ENCODE measurements at places on chromosomes 6 and 20.

DNA sequence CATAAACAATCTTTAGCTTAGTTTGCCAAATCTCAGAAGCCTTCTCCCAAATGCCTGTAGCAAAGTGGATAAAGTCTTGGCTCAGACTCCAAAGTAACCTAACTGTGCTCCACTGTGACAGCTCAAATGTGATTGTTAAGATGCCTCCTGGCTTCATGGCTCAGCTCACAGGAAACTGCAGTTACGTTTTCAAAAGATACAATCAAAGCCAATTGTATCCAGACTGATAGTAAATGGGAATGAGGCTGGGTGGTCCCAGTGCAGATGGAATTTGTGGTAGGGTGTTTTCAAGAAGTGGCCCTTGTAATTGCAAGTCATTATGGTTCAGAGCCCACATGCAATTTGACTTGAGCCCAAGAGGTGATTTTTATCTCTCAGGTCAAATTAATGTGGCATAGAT is 151.2 kb upstream of the TAB2 start:
- no peak for DNase-seq

GRCh38 chr20:57811374-57812020 is 101.7 kb upstream of the PMEPA1 start:
- DNase-seq = no peak

GRCh38 chr20:14375416-14375985 is 38.1 kb upstream of the FLRT3 start:
- DNase-seq = no peak

- DNase-seq = no peak
Observed at GRCh38 chr20:43046966-43047365, 142.7 kb downstream of the PTPRT start.

DNA sequence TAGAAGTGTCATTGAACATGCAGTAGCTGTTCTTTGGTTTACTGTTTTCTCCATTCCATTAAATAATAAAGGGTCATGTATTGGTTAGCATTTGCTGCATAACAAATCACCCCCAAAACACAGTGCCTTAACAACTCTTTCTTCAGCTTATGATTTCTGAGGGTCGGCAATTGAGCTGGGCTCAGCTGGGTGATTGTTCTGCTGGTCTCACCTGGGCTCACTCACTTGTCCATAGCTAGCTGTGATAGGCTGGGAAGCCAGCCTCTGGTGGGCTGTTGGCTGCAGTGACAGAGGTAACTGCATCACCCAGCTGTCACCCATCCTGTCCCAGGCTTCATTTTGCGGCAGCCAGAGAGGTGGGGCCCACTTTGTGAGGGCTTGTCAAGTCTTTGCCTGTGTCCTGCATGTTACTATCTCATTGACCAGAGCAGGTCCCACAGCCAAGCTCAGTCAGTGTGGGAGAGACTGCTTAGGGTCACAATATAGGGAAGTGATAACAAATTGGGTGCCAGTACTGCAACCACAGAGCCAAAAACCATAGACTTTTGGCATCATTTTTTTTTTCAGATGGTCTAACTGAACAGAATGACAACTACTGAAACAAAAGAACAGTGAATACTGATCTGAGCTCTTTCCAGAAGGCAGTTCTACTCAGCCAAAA is 76.9 kb downstream of the SYNDIG1 start:
- DNase-seq = no peak

GRCh38 chr6:22437665-22438064 is 131.7 kb upstream of the HDGFL1 start:
- DNase-seq = no peak

- no peak for DNase-seq
Observed at GRCh38 chr20:51961964-51962761, 159.8 kb upstream of the SALL4 start.

DNA sequence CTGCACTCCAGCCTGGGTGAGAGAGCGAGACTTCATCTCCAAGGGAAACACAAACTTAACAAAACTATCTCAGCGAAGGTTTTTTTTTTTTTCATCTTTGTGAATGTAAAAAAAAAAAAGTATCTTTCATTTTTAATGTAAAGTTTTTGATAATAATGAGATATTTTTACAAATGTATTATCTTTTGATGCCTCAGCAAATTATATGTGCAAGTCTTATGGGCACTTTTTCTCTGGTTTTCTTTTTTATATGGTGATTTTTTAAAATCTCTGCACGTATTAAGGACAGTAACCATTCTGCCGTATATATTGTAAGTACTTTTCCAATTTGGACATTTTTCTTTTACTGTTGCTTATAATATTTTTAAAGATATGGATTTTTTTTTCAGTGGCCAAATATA is 76.8 kb downstream of the MAFB start:
- DNase-seq = no peak
